T47D (cell line): ENCODE measurements at places on chromosomes 6 and 20.

- DNase-seq: no peak
Measured at GRCh38 chr6:15730442-15730841, 67.6 kb upstream of the DTNBP1 start.

- peak; percentile 94 for DNase-seq
Measured at GRCh38 chr6:34526992-34527728, 29.0 kb downstream of the SPDEF start.

DNA sequence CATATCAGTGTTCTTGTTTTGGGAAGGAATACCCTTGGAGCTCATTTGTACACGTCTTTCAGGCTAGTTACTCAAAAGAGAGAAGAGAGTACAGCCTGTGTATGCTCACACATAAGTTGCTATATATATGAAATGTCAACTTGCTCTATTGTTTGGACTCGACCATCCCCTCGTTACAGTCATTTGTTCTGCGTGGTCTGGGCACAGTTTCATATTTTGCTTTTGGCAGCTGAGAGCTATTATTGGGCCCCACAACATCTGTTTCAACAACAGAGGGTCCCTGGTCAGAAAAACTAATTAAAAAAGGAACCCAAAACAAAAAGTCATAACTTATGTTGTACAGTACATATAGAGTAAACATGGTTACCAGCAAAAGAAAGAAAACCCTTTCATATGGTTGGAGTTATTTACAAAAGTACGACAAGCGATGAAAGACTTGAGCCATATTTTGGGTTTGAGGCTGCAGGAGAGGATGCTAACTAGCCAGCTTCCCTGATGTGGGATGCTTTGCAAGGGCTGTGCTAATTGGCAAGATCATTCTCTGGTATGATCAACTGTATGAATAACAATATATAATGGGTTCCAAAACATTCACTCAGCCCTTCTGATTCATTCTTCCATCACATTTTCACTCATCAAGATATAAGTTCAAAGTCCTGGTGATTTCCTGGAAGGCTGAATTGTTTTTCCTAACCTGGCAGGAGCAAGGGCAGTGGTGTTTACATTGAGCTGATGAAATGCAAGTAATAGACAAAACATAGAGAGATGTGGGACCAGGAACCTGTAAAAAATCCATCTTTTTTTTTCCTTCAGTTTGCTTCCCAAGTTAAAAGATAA lies 137.9 kb downstream of the RPS12 start:
- DNase-seq: no peak

GRCh38 chr6:40962241-40962640 lies 76.8 kb downstream of the UNC5CL start:
- DNase-seq: peak; percentile 42

DNA sequence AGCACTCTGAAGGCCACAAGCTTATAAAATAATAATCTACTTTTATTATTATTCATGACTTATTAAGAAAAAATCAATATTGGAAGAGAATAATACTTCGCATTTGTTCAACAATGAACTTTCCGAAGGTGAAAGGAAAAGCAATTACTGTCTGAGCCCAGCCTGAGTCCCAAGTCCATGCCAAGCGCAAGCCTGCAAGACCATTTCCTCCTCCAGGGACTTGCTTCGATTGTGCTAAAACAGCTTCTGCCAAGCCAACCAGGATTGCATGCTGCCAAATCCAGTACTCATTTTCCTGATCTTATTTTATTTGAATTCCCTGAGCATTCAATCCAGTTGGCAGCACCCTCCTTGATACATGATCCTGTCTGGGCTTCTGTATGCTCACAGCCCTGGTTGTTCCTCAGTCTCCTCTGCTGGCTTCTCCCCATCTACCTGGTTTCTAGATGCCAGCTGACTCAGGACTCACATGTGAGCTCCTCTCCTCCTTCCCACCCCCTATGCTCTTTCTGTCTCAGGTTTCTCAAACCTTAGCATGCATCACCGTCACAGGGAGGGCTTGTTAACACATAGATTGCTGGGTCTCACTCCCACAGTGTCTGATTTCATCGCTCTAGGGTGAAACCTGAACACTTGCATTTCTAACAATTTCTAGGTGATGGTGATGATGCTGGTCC lies 55.9 kb upstream of the PSMF1 start:
- DNase-seq: no peak

GRCh38 chr6:39224011-39224410 lies 5.3 kb downstream of the KCNK5 start:
- DNase-seq: no peak

- no peak for DNase-seq
Measured at GRCh38 chr6:137761072-137761471, 106.0 kb upstream of the TNFAIP3 start.

DNA sequence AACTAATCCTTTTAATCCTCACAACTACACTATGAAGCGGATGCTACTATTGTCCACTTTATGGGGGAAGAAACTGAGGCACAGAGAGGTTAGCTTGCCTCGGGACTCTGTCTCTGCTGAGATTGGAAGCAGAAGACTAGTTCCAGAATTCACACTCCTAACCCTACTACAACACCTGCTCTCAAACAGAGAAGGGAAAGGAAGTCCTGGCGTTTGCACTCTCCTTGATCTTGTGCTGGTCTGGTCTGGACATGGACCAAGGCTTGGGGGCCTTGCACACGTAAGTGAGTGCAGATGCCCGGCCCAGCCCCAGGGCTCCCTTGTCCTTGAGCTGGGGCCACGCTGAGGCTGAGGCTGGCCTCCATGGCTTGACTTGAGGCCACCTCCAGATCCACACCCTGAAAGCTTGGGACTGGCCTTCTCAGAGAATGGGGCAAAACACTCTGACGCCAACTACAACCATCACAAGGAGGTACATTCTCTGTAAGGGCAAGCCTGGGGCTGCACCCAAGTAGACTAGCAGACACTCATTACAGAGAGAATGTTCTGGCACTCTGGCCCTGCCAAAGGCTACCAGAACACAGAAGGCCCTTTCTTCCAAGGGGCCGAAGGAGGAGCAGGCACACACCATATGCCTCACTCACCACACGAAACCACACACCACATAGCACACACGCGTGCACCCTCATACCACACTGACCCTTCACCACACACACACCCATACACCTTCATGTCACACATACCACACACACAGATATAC lies 33.3 kb upstream of the EZR start:
- DNase-seq: no peak

- no peak for DNase-seq
Measured at GRCh38 chr6:165204807-165205545, 104.4 kb downstream of the C6orf118 start.

DNA sequence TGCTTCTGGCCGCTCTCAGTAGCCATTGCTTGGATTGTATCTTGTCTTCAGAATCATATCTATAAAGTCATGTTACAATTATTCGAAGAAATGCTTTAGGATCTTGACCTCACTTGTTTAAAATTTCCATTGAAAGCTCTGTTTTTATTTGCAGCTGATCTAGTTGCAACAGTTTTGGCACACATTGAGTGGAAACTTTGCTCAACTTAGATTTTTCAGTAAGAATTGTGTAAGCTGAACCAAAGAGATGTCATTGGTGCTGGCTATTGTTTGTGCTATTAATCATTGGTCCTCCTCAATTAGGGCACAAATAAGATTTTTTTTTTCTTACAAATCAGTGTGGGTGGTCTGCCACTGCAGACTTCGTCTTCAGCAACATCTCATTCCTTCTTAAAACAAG lies 649.2 kb downstream of the MMUT start:
- no peak for DNase-seq

GRCh38 chr6:106496823-106497222 lies 132.5 kb downstream of the RTN4IP1 start:
- DNase-seq: no peak

GRCh38 chr6:92810913-92811312 lies 608.4 kb downstream of the EPHA7 start:
- DNase-seq: peak; percentile 58

- DNase-seq: no peak
Measured at GRCh38 chr6:108353853-108354252, 59.0 kb downstream of the AFG1L start.

DNA sequence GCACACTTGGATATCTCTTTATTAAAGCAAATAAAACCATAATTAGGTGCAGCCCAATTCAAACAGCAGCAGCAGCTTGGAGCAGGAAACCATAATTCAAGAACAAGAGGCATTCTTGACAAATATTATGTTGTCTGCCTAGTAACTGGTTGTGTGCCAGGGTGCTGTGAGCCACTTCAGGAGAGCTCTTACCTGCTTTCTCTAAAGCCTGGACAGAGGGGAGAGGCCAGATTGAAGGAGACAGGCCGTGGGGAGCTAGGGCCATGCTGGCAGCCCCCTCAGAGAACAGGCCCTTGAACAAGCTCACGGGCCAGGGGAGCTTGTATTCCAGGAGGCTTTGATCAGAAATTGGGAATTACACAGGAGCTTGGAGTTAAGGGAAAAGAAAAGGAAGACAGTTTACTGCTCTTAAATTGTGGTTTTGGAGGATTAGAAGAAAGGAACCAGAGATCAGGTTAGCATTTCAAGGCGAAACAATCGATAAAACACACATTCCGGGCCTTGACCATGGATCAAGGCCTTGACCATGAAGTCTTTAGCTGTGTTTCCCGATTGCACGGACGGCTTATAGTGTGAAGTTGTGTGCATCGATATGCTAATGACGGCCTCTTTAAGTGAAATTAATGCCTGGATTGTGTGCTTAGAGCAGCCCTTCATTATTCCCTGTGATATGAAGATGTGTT lies 69.8 kb upstream of the NKX2-2 start:
- no peak for DNase-seq

DNA sequence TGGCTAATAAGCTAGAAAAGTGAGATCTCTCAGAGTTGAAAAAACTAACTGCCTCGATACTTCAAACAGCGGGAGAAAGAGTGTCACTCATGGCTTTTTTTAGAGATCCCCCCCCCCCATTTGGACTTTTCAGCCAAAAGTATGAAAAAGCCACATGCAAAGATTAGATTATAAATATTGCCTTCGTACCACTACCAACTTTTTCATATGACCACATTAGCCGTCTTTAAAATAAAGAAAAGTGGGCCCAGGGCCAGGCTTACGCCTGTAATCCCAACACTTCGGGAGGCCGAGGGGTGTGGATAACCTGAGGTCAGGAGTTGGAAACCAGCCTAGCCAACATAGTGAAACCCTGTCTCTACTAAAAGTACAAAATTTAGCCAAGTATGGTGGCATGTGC lies 4.4 kb downstream of the PGK2 start:
- DNase-seq: no peak

GRCh38 chr6:14569394-14569793 lies 451.8 kb downstream of the CD83 start:
- no peak for DNase-seq

- DNase-seq: no peak
Measured at GRCh38 chr20:56897958-56898349, 268.8 kb downstream of the TFAP2C start.

- DNase-seq: no peak
Measured at GRCh38 chr6:95117236-95117635, 460.1 kb upstream of the MANEA start.

- DNase-seq: no peak
Measured at GRCh38 chr6:13767121-13767808, 47.1 kb downstream of the MCUR1 start.

GRCh38 chr6:150738092-150738629 lies 127.3 kb upstream of the MTHFD1L start:
- no peak for DNase-seq

- DNase-seq: no peak
Measured at GRCh38 chr6:20310185-20310584, 91.5 kb upstream of the E2F3 start.

- no peak for DNase-seq
Measured at GRCh38 chr6:29201966-29202365, 31.3 kb downstream of the OR2J2 start.

- DNase-seq: no peak
Measured at GRCh38 chr6:10901770-10902169, 14.9 kb downstream of the SYCP2L start.

- no peak for DNase-seq
Measured at GRCh38 chr6:69880601-69881000, 14.2 kb downstream of the COL19A1 start.

- peak; percentile 72 for DNase-seq
Measured at GRCh38 chr6:167141667-167142432, 15.9 kb downstream of the GPR31 start.

- DNase-seq: no peak
Measured at GRCh38 chr6:166573511-166574216, 12.8 kb downstream of the RAMACL start.

DNA sequence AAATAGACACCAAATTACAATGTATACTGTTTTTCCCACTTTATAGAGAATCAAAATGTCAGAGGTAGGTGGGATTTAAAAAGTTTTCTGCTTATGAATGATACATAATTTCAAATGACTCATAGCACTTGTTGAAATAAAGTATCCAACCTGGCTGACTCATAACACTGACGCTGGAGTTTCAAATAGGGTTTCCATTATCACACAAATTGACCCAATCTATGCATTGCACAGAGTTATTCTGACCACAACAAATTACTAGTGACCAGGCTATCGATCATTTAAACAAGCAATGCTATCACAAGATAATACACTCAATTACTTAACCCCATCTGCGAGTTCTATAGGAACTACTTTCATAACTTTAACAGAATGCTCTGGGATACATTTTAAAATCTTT lies 31.9 kb upstream of the PRELID3B start:
- no peak for DNase-seq

DNA sequence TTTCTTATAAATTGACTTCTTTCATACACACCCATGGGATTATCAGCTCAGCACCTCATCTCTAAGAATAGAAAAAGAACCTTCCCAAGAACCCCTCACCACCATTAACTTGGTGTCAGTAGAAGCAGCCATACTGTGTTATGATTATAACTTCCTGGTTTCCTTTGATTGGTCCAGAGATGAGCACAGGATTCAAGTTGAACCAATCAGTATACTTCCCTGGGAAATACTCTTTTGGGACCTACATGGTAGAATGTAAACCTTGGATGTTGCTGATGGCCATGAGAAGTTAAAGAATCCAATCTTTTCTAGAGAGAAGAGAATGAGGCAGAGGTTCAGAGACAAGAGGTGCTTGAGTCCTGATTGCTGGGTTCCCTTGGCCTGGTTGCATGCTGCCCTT lies 190.8 kb downstream of the BMP7 start:
- no peak for DNase-seq
